ENCODE measurements at places on chromosomes 5 and 9.

DNA sequence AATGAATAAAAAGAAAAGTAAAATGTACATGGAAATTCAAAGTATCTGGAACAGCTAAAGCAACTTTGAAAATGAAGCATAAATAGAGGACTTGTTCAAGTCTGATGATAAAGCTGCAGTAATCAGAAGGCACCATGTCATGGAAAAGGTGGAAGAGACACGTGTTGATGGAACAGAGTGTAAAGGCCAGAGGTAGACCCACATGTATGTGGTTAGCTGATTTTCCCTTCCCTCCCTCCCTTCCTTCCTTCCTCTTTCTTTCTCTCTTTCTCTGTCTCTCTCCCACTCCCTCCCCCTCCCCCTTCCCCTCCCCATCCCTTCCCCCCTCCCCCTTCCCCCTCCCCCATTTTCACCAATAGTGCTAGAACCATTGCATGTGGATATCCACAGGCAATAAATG lies 58.7 kb upstream of the FCN1 start:
- no peak for DNase-seq

GRCh38 chr5:80255431-80255810 lies 427 bp downstream of the SERINC5 start:
- DNase-seq: peak; percentile 24

- no peak for DNase-seq
These were observed 179.3 kb downstream of the DEPDC1B start for GRCh38 chr5:60520451-60521227.

DNA sequence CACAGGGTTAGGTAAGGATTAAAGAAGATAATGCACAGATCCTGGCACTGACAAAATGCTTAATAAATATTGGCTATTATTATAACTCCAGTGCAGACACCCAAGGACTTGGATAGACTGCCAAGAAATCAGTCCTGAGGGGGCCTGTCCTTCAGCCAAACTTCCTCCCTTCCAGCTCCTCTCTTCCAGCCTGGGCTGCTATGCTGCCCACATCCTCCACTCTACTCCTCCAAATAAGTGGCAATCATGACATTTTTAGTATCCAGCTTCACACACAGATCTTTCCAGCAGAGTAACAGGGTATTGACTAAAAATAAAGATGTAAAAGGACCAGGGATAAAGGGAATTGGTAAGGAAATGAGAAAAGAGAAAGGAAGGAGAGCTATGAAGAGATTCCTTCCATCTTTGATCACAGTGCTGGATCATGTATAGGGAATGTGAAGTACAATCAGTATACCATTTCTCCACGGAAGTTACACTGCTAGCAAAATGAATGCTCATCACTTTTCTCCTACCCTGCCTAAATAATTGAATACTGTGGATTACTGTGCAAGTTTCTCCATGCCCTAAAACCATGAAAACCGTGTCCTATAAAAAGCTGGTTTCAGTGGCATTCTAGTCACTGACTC lies 136.0 kb upstream of the OSMR start:
- no peak for DNase-seq

- DNase-seq: no peak
These were observed 77.2 kb upstream of the NEK6 start for GRCh38 chr9:124180557-124180956.

DNA sequence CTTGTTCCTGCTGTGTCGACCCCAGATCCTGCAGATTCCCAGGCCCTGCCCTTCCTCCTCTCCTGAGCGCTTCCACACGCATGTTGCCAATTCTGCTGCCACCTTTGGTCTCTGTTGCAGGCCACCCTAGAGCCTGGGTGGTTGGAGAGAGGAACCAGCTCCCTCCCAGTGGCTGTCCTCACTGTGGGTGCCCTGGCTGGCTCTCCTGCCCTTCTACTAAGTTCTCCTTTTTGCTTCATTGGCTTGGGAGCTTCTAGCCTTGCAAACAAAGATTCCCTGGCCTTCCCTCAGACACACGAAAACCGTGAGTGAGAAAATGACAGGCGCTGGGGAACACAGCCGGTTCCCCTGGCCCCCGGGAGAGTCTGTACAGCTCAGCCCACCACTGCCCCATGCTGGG lies 14.2 kb upstream of the NCS1 start:
- DNase-seq: no peak

- no peak for DNase-seq
These were observed 65.7 kb upstream of the PHYKPL start for GRCh38 chr5:178298283-178298807.

- DNase-seq: no peak
These were observed 10.0 kb upstream of the CNTFR start for GRCh38 chr9:34599546-34599945.

- no peak for DNase-seq
These were observed 30.0 kb upstream of the COL15A1 start for GRCh38 chr9:98913705-98914104.

DNA sequence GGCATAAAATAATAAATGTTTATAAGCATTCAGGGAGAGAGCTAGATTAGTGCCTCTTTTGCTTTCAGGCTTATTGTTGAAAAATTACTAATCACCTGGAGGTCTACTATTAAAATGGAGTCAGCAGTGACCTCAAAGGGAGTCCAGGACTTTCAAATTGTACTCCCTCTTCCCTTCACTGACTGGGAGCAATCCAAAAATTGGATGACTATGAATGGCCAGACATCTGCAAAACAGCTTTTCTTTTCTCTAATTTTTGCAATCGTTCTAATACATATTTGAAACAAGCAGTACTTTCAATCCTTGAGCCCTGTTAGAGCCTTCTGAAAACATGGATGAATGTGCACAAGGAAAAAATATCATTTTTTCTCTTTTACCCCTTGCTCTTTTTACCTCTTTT lies 461.8 kb downstream of the TMEM232 start:
- no peak for DNase-seq

DNA sequence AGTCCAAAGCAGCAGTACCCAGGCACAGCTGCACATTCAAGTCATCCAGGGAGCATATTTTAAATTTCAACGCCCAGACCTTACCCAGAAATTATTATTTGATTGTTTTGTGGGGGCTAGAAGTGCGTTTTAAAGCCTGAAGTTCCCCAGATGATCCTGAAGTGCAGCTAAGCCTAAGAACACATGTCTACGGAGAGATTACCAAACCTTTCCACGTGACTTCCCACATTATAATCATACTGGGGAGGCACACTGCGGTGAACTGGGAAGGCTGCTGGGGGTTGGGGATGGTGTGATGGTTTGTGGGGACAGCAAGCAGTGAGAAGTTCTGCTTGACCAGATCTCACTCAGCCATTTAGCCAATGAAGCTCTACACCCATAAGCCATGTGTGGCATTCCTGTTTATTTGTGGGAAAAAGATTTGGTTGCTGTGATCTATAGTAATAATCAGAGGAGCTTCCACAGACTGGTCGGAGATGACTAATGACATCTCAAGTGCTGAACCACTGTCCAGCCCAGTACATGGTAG lies 93.4 kb upstream of the CDH6 start:
- DNase-seq: no peak

DNA sequence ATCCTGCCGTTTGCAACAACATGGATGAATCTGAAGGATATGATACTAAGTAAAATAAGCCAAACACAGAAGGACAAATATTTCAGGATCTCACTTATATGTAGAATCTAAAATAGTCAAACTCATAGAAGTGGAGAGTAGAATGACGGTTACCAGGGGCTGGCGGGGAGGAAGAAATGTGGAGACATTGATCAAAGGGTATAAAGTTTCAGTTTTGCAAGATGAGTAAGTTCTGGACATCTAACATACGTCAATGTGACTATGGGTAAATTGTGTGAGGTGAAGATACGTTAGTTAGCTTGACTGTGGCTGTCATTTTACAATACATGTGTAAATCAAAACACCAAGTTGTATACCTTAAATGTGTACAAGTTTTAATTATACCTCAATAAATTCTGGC lies 200.3 kb downstream of the SNX18 start:
- DNase-seq: no peak

DNA sequence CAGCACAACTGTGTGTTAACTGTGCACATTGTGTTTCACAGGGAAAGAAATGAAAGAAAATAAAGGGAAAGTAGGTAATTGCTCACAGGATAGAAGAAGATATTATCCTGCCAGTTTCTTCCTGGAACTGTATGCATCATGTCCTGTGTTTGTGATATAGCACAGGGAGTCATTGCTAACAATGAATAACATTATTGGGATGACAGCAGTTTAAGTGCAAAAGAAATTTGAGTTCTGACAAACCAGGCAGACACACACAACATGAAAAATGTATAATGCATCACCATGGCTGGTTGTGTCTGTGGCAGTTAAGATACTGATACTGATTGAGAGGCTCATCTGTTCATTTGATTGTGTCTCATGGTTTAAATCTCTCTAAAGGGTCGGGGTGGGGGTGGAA lies 145.4 kb downstream of the SPATA31D1 start:
- no peak for DNase-seq

DNA sequence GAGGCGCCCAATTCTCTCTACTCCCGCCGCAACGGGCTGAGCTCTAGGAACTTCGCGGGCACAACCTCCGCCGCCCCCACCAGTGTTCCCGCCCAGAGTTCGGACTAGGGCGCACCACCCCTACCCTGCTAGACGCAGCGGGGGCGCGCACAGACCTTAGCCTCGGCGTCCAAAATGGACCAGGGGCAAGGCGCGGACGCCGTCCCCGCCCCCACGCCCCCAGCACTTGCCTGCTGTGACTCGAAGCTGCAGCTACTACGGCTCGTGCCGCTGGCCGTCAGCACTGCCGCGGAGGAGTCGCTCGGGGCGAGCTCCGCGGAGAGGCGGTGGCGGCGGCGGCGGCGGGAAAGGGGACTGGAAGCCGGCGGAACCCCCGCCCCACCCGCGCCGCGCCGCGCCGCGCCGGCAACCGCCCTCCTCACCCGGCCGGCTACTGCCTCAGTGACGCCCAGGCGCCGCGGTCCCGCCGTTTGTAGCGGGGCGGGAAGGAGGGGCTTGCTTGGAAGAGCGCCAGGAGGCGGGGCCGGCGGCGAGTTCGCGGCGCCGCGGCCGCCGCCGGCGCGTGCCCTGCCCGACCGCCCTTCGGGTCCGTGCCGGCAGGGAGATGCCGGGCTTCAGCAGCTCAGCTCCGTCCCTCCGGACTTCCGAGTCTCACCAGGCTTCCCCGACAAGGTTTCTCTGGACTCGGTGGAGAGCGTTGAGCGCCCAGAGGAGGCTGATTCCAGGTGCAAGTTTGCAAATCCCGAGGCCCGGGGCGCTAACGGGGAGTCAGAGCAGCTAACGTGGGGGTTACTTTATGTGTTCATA lies 4.5 kb downstream of the ELAVL2 start:
- DNase-seq: no peak

DNA sequence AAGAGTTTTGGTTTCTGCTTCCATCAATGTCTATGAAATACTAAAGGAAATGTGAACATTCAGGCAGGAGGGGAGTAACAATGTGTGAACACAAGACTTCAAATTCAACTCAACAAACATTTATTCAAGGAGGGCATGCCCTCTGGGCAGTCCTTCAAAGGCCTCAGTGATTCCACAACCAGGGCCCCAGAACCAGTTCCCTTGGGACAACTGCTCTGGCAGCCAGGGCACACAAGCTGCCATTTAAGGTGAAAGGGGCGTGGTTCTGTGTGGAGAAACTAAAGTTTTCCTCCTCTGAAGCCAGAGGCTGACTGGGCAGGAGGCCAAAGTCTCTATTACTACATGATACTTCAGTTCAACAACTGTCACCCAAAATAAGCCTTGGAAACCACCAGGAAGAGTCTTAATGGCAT lies 3.2 kb downstream of the RBM18 start:
- no peak for DNase-seq

- no peak for DNase-seq
These were observed 64.7 kb upstream of the RICTOR start for GRCh38 chr5:39138892-39139291.

GRCh38 chr5:169956126-169956525 lies 24.2 kb downstream of the INSYN2B start:
- DNase-seq: no peak

DNA sequence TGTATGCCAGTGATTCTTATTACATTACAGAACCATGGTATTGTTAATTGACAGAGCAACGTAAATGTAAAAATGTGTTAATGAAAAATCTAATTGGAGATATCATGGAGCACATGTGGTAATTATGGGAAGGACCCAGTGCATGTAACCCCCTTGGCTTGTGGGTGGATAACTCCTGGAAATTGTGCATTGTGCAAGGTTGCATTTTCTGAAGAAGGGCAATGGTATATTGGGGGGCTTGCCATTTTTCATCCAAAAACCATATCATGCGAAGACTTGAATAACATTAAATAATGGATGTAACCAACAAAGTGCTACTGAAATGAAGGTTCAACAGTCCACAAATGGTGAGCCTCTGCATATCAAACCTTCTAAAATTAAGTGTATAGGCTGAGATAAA lies 47.6 kb downstream of the BASP1 start:
- no peak for DNase-seq

DNA sequence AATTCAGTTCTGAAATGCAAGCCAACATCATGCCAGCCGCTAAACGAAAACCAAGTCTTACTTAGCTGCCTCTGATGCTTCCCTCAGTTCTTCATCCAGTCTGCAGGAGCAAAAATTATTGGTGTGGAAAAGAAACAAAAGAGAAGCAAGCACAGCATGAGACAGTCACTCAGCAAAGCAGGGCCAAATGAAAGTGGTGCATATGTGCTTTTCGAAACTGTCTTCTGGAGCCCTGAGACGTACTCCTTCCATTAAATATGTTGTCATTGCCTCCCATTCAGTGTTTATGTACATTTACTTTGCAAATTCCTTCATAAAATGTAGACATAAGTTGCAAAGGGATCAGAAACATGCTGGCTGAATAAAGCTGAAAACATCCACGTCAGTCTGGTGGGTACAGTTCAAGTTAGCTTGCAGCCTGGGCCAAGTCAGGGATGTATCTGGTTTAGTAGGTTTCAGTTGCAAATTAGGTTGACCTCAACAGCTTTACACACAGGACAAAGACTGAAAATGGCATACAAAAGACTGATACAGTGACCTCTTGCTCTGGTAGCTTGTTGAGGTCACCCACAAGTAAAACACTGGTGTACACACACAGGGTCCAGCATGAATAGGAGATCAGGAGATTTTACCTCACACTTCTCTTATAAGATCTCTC lies 139.7 kb upstream of the PCA3 start:
- DNase-seq: no peak

- DNase-seq: no peak
These were observed 7.4 kb upstream of the SHROOM1 start for GRCh38 chr5:132837868-132838267.

GRCh38 chr9:105510024-105510423 lies 47.9 kb upstream of the FKTN start:
- no peak for DNase-seq

DNA sequence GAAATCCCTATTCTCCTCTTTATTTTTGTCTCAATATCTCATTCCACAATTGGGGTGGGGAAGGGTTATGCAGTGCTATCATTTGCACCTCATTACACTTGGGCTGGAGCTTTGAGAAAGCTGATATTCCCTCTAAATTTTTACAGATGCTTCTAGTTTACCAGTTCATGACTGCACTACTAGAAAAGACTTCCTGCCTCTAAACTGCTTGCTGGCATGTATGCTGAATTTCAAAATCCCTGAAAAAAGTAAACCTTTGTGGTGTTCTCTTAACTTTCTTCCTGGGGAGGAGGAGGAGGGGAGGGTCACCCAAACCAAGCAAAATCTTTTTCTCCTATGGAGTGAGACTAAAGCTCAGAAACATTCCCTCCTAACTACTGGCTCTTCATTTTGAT lies 45.1 kb downstream of the BNC2 start:
- no peak for DNase-seq

GRCh38 chr5:177070536-177071191 lies 16.1 kb upstream of the FGFR4 start:
- no peak for DNase-seq
